Ureter (tissue), 1 donor: ENCODE measurements at places on chromosomes 7 and 10. TPM values are rescaled to one million over a fixed set of nuclear protein-coding genes. Genes with fewer than 3 reads are reported as not detected.

Gene RAPGEF5
- 56.9 TPM for total RNA-seq

Gene MSMB
- not detected for total RNA-seq

Gene NPSR1
- not detected for total RNA-seq

Gene ABCB1
- 17.6 TPM for total RNA-seq

Gene IFIT2
- 4.0 TPM for total RNA-seq

Gene CYP26C1
- 0.10 TPM for total RNA-seq

Gene SLC26A3
- 0.31 TPM for total RNA-seq

GRCh38 chr7:11540271-11540761 is 291.7 kb downstream of the THSD7A start:
- no peak for DNase-seq

GRCh38 chr7:68725843-68726785 is 872.2 kb upstream of the AUTS2 start:
- no peak for DNase-seq

- no peak for DNase-seq
These were observed 695.6 kb upstream of the IGFBP3 start for GRCh38 chr7:46616636-46617035.

- no peak for DNase-seq
These were observed 118.8 kb downstream of the CDK6 start for GRCh38 chr7:92717623-92717992.

DNA sequence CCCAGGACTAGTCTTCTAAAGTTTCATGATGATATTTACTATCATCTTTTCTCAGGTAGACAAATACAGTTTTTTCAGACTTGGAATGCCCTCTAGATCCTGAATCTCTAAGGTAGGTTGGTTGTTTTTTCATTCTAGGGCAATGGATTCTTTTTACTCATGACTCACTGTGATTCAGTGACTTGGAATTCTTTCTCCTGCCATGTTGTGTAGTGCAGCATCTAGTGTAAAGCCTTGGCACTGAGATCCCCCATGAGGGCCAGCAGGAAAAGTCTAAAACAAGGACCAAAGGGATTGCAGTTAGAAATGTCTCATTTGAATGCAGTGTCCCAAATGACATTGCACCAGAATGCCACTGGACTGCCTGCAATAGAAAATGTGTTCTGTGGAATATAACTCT is 430.4 kb downstream of the NEBL start:
- no peak for DNase-seq

- DNase-seq, result no peak
These were observed 590.6 kb upstream of the C7orf33 start for GRCh38 chr7:147999962-148000361.

GRCh38 chr7:107100824-107101223 is 56.3 kb downstream of the PRKAR2B start:
- no peak for DNase-seq

DNA sequence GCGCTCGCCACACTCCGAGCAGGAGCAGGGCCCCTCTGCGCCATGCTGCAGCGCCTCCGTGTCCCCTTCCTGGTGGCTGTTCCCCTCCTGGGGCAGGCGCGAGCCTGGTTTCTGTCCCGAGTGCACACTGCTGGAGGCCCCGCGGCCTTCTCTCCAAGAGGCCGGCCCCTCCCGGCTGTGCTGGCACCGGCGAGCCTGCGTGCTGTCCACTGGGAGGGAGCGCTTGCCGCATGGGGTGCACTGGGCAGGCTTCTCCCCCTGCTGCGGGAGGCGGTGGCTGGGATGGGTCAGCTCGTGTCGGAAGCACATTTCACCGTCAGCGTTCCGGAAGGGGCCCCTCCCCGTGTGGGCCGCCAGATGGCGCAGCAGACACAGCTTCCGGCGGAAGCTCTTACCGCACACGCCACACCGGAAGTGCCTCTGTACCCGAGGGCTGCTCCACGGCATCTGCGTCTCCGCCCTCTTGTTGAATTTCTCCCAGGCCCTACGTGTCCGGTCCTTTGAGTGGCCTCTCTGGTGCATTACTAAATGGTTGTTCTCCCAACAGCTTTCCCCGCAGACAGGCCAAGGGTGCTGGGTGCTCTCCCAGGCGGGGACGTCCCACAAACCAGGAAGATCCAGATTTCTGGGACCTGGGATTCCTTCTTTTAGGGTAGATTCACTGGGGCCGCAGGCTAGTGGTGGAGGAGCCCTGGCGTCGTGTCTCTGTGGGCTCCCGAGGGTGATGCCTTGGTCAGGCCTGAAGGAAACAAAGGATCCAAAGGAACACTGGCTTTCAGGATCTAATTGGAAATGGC is 18.7 kb downstream of the ZNF786 start:
- DNase-seq, result no peak

DNA sequence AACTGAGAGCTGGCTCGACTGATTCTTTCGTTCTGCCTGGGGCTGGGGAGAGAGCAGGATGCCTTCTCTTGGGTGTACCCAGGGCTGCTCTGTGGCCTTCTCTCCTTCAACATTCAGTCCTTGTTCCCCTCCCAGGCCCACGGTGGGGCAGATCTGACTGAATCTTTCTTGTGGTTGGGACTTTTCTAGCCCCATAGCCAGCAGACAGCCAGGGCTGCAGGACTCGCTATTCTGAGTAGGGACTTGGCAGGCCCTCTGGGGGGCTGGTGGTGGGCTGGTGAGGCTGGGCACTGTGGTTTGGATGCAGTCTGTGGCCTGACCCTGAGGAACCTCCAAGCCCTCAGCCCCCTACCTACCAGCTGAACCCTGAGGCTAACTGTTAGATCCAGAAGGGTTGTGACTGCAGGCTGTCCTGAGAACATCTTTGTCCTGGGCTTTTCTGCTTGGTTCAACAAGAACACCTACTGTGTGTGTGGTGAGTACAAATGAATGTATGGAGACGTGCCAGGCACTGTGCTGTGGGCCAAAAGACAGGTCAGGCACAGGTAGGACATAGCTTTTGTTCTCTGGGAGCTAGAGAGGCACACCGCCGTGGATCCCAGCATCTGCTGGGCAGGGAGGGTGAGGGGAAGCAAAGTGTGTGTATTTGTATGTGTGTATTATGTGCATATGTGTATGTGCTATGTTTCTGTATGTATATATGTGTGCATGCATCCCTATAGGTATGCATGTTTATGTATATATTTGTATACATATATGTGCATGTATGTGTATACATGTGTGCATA is 2.1 kb upstream of the PALD1 start:
- no peak for DNase-seq

DNA sequence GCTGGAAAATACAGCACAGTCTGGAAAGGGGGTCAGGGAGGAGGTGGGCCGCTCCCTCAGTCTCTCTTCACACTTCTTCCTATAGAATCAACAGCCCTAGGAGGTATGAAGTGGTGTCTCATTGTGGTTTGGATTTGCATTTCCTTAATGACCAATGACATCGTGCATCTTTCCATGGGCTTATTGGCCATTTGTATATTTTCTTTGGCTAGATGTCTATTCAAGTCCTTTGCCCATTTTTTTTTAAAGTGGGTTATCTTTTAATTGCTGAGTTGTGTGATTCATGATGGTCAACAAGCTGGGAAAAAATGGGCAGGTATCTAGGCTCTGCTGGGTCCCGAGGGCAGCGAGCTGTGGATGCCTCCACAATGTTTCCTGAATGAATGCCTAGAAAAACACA is 29.1 kb downstream of the TMEM130 start:
- no peak for DNase-seq

- DNase-seq, result no peak
These were observed 283.7 kb upstream of the SMIM30 start for GRCh38 chr7:113402005-113402404.

DNA sequence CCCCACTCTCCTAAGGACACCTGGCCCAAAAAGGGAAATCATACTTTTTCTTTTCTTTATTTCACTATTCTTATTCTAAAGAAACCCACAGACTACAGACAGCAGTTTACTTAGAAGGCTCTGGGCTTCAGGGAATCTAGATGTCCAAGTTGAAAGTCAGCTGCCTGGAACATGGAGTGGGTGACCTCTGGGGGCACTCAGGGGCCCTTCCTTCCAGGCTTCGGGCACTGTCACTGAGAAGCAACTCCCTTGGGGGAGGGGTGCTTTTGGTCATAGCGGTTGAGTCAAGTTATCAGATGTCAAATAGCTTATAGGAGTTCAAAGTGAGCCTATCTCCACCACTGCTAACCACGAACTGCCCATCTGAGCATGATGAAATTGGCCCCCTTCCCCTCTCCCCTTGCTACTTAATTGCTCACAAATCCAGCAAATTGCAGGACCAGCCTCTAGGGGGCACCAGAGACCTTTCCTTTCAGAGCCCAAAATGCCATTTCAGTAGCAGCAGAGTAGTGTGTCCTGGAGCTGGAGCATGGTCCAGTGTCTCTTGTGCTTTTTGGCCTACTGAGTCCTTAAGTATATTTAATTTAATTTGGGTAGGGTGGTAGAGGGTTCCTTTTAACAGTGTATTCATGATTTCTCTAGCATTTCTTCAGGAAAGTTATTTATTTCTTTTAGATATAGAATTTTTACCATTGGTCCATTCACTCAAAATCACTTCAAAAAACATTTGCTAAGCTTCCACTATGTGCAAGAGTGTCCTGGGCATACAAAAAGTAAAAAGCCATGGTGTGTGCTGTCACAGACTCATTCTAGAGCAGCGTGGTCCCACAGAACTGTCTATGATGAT is 463.8 kb downstream of the KCNMA1 start:
- peak; percentile 80 for DNase-seq

GRCh38 chr7:31258391-31258790 is 82.1 kb downstream of the NEUROD6 start:
- no peak for DNase-seq

DNA sequence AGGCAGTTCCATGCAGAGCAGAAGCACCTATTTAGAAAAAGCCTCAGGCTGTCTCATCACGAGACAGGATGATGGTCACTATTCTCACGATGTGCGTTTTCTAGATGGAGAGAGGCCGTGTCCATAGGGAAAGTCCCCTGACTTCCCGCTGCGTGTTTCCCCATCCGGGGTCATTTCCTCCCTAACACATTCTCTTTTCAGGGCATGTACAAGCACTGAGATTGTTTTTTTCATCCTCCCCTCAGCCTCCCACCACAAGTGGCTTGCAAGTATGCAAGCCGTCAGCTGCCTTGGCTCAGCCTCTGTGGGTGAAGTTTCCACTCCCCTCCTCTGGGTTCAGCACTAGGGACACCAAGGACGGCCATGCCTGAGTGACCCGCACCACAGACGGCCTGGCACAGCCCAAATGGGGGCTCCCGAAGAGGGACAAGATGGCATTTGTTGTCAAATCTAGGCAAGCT is 2.7 kb upstream of the CALML5 start:
- no peak for DNase-seq

DNA sequence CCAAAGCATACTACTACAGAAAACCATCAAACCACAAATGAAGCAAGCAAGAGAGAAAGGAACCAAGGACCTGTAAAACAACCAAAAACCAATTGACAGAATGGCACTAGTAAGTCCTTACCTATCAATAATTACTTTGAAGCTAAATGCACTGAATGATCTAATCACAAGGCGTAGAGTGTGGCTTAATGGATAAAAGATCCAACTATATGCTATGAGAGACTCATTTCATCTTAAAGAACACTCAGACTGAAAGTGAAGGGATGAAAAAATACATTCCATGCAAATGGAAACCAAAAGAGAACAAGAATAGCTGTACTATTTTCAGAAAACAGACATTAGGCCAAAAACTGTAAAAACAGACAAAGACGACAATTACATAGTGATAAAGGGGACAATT is 70.7 kb downstream of the CRPPA start:
- DNase-seq, result no peak

- DNase-seq, result no peak
These were observed 4.6 kb downstream of the USP54 start for GRCh38 chr10:73586583-73586984.

GRCh38 chr10:70260259-70260658 is 23.5 kb downstream of the NPFFR1 start:
- no peak for DNase-seq

DNA sequence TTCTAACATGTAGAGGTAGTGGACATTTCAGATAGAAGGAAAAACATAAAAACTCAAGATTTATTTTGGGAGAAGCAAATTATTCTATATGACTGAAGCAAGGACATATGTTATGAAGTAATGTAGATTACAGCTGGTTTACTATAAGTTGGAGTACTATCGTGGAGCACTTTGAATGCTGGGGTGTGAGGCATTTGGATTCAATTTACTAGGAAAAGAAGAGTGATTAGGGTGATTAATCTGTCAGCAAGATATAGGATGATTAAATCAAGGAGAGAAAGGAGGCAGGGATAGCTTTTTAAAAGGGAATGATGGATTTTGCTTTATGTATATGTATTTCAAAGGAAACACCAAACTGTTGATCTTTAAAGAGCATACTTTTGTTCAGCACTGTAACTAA is 318.4 kb upstream of the KAT6B start:
- DNase-seq, result no peak

DNA sequence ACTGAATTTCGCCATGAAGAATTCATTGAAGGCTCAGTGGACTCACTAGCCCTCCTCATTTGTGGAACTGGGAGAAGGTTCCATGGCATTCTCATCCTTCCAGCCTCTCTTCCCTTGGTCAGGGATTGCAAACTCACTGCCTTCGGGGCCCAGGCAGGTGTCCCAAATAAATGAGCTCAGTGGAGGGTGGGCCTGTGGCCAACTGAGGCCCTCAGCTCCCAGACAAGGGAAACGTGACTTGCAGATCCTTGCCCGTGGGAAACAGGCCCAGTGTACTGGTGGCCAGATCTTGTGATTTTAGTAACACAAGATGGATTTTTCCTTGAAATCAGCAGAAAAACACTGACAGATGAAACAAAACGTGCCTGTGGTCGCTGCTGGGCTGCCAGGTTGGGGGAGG is 168.7 kb upstream of the CTBP2 start:
- DNase-seq, result no peak

DNA sequence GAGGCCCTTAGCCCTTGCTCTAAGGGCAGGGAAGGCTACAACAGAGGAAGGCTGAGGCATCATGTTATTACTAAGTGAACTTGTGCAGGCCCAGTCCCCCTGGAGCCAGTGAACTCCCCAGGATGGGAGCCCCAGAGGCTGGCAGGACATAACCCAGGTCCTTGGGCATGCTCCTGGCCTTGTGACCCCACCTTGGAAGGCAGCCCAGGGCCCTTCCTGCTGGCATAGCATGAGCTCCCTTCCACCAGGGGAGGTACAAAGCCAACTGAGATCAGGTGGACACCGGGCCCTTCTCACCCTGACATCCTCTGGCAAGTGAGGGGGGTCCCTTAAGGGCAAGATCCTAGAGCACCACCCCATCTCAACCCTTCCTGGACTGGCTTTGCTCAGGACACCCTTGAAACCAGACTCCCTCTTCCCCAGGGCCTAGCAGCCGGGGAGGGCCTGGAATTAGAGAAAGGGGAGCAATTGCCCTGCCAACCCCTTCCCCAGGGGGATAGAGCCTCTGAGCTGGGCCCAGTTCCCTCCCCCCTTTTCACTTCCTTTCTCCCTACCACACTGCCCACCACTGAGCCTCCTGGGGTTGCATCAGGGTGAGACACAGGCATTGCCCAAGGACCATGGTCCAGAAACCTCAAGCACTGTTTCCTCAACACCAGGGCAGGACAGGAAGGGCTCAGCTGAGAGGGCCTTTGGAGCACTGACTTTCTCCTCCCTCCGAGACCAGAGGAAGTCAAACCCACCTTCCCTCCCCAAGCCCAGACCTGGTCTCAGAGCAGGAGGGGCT is 1.8 kb upstream of the VSIR start:
- no peak for DNase-seq
